ENCODE measurements at places on chromosomes 3 and 15.

DNA sequence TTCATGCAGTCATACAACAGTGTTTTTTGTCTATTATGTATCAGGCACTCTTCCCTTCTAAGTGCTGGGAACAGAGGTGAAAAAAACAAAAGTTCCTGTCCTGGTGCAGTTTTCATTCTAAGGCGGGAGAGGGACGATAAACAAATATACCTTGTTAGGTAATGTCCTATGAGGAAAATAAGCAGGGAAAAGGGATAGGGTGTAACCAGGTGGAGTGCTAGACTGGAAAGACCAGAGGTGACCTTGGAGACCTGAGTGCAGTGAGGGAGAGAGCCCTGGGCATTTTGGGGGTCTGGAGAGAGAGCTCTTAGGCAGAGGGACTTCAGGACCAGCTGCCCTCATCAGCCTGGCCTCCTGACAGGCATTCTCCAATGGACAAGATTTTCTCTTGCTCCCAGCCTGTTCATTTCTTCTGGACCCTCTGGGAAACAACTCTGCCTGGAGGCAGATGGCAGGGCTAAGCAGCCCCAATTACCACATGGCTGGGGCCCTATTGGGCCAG lies 97.2 kb upstream of the TJP1 start:
- DNase-seq, result no peak

DNA sequence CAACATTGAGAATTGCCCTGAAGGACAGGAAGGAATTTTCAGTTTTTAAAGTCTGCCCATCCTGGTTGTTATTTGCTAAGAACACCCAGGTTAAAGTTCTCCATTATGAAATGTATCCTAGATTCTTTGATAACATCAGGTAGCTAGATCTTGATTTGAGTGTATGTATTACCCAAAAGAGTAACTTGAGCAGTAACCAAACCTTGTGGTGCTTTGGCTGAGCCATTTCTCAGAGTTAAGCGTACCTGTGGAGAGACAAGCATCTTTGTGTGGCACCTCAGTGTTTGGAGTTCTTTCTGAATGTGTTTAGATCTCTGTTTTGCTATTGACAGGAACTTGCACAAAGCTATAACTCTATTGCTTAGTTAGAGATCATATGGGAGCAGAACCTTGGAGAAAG lies 20.4 kb downstream of the CEP97 start:
- DNase-seq, result no peak

- no peak for DNase-seq
These were observed 90.1 kb downstream of the VGLL4 start for GRCh38 chr3:11553436-11554235.

- no peak for DNase-seq
These were observed 14.7 kb upstream of the AMOTL2 start for GRCh38 chr3:134388788-134389485.

GRCh38 chr3:154884952-154885351 lies 195.2 kb upstream of the MME start:
- no peak for DNase-seq

- DNase-seq, result no peak
These were observed 890 bp downstream of the CHRD start for GRCh38 chr3:184380627-184381260.

DNA sequence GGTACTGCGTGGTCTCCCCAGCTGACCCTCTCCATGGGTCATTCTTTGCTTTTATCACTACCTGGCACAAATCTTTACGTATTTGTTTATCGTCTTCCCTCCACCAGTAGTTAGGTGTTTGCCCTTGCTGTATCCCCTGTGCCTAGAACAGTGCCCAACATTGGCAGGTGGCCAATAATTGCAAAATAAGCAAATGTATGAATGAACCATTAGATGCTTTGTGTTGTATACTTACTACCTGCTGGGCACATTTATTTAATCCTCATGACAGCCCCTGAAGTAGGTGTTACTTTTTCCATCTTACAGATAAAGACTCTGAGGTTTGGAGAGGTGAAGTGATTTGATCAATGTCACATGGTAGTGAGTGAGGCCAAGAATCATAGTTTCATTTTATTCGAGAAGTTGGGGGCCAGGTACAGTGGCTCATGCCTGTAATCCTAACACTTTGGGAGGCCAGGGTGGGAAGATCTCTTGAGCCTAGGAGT lies 2.0 kb upstream of the TWF2 start:
- no peak for DNase-seq

Measured in HEK293T (cell line).